Osteocyte (in vitro differentiated cells): ENCODE measurements at places on chromosomes 1 and 21. TPM values are rescaled to one million over a fixed set of nuclear protein-coding genes. Genes with fewer than 3 reads are reported as not detected.

Gene FAM78B
- 0.16 and 0.51 TPM in 2 replicates for total RNA-seq

Gene GBP1
- 24.4 and 26.3 TPM in 2 replicates for total RNA-seq

Gene HEYL
- total RNA-seq = 1.3 and 1.4 TPM in 2 replicates

DNA sequence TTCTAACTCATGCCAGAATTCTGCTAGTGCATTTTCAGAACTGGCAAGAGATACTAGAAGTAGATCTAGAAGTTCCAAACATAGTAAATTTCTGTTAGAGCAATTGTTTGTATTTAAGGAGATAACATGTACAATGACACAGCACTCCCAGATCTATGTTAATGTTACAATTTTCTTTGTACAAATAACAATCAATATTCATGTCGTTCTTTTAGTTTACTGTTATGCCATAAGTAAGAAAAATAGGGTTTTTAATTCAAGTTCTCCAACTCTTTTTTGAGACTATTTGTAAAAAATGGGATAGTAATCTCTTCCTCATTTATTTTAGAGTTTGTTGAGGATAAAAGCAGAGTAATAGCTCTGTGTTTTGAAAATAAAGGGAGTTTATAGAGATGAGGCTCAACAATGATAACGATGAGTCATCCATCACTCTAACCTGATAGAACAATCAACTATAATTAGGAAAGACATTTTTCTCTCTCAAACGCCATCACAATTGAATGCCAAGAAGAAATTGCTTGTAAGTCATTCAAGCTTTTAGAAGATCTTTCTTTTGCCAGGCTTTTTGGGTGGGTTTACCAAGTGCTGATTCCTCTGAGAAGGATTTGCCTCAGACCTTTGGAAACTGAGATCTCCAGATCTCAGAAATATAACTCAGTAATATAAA lies 638 bp downstream of the CD84 start:
- no peaks in the 10 kb centered on the region for H3K4me1 ChIP-seq
- no peaks in the 10 kb centered on the region for H3K36me3 ChIP-seq
- H3K27ac ChIP-seq = no peak overlapping the region

GRCh38 chr1:150484431-150484830 lies 2.8 kb upstream of the TARS2 start:
- H3K4me3 ChIP-seq = no peak overlapping the region
- H3K27me3 ChIP-seq = no peaks in the 10 kb centered on the region
- no peak for DNase-seq
- H3K27ac ChIP-seq = no peak overlapping the region

DNA sequence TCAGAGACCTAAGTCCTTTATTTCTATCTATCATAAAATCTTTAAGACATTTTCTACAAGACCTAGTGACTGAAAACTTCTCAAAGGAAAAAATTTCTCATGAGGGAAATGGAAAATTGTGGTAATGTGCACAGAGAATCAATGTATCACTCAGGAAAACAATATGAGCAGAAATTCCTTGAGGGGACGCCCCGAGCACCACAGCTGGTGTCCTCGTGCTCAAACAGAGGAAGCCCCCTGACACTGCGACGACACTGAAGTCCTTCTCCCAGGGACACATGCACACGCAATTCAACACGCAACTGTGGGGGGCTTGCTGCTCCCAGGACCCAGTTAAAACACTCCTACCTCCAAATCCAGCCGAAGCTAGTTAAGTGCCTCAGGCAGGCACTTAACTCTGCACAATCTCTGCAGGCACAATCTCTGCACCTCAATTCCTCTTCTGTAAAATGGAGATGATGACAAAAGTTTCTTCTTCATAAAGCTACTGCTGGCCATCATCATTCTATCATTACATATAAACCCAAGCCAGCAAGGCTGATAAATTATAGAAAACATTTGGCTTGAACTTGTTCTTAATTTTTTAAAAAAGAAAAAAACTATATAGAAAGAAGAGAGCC lies 16.0 kb downstream of the ZBTB17 start:
- no peak overlapping the region for H3K4me3 ChIP-seq
- no peaks in the 10 kb centered on the region for H3K27me3 ChIP-seq
- no peak for DNase-seq
- peaks cover 60% of the 10 kb centered on the region for H3K4me1 ChIP-seq
- H3K36me3 ChIP-seq = peaks cover 5% of the 10 kb centered on the region
- no peak overlapping the region for H3K27ac ChIP-seq

DNA sequence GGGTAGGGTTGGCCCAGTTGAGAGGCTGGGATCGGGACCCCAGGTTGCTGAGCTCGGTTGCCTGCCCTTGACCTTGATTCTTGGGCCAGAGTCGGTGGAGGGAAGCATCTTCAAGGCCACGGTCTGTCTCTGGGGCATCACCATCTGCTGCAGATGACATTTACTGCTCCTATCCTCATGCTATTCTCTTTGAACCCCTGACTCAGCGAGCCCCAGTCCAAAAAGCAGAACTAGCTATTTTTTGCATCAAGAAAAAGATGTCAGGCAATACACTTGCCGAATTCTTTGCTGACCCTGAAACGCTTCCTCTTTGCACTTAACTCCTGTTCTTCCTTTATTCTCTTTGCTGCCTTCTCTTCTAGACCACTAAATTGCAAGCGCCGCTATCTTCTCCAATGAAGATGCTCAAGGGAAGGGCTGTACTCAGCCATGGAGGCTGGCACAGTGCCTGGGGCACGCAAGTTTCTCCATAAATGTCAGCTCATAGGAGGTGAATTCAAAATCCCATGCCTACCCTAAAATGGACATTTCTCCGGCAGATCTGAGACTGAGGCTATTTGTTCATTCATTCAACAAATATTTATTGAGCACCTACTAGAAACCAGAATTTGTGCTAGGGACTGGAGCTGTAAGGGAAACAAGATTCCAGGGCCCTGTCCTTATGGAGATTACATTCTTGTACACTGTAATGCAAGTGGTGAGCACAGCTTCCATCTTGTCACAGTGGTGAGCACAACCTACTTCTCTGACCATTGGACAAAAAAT lies 20.5 kb upstream of the CAPZB start:
- peaks cover 4% of the 10 kb centered on the region for H3K4me1 ChIP-seq
- no peak overlapping the region for H3K4me3 ChIP-seq
- no peaks in the 10 kb centered on the region for H3K36me3 ChIP-seq
- DNase-seq = no peak
- H3K27me3 ChIP-seq = peaks cover 2% of the 10 kb centered on the region
- no peak overlapping the region for H3K27ac ChIP-seq

DNA sequence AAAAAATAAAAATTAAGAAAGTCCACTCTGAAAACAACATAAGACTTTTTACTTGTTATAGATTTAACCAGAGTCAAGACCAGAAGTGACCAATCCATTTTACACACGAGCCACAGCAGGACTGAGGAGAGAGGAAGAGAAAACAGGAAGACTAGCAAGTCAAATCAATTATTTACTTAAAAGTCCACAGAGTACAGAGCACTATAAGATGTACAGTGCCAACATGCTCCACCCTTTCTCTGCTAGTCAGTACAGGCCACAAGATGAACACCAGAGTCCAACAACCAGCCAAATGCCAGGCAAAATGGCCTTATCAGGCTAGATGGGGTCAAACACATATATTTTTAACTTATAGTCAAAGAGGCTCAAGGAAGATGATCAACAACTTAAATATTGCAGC lies 19.5 kb downstream of the LUZP1 start:
- peaks cover 43% of the 10 kb centered on the region for H3K4me1 ChIP-seq
- H3K27me3 ChIP-seq = no peaks in the 10 kb centered on the region
- DNase-seq = no peak
- H3K27ac ChIP-seq = peak overlapping the region; percentile 59

DNA sequence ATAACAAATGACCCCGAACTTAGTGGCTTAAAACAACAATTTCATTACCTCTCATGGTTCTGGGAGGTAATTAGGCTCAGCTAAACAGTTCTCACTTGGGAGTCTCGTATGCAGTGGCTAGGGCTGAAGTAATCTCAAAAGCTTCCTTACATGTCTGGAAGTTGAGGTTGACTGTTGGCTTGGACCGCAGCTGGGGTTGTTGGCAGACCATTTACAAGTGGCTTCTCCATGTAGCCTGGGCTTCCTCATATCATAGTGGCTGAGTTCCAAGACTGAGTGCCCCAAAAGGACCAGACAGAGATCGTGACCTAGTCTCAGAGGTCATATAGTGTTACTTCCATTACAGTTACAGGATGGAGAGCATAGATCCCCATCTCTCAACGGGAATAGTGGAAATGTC lies 2.4 kb upstream of the POGZ start:
- no peak overlapping the region for H3K27ac ChIP-seq
- DNase-seq = no peak
- H3K27me3 ChIP-seq = peaks cover 34% of the 10 kb centered on the region
- H3K4me1 ChIP-seq = peaks cover 13% of the 10 kb centered on the region
- H3K36me3 ChIP-seq = no peaks in the 10 kb centered on the region

Gene HORMAD1
- total RNA-seq = not detected in 2 replicates

- DNase-seq = no peak
- no peak overlapping the region for H3K4me3 ChIP-seq
- H3K27me3 ChIP-seq = no peaks in the 10 kb centered on the region
- H3K4me1 ChIP-seq = no peaks in the 10 kb centered on the region
- H3K36me3 ChIP-seq = no peaks in the 10 kb centered on the region
These were observed 10.7 kb upstream of the MYOCOS start for GRCh38 chr1:171611306-171611705.

Gene GSTM1
- total RNA-seq = 6.4 and 7.8 TPM in 2 replicates

- H3K36me3 ChIP-seq = no peaks in the 10 kb centered on the region
- peaks cover 3% of the 10 kb centered on the region for H3K27me3 ChIP-seq
- peaks cover 20% of the 10 kb centered on the region for H3K4me1 ChIP-seq
- H3K27ac ChIP-seq = no peak overlapping the region
- no peak overlapping the region for H3K4me3 ChIP-seq
These were observed 1.7 kb downstream of the RLF start for GRCh38 chr1:40162753-40163441.

DNA sequence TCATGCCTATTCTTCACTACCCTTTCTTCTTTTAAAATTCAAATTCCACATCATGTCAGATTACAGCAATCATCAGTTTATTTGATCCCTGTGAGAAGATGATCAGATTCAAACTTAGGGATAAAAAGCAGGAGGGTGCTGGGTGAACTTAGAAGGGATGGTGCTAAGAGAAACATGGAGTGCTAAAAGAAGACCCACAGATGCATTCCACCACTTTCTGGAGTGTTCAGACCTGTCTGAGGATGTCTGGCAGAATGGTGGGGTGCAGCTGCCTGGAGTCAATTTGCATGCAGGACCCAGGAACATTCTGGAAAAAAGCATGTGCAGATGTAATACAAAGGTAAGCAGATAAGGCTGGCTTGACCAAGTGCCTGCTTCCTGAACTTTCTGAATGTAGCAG lies 372.9 kb upstream of the RUNX1 start:
- H3K27me3 ChIP-seq = peaks cover 5% of the 10 kb centered on the region
- no peaks in the 10 kb centered on the region for H3K4me1 ChIP-seq
- H3K4me3 ChIP-seq = no peak overlapping the region

DNA sequence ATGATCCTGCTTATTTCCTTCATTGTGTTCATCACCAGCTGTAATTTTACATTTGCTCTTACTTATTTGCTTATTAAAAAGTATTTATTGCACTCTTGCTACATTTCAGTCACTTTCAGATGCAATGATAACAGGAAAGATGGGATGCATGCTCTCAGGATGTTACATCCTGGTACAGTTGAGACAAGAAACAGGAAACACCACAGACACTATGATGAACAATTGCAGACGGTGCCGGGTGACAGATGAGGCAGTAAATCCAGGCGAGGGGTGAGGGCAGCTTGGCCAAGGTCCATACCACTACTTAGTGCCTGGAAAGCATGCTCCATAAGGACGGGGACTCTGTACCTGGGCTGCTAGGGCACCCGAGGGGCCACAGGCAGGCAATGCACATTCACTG lies 156.6 kb upstream of the RAB4A start:
- H3K27me3 ChIP-seq = peaks cover 24% of the 10 kb centered on the region
- no peak overlapping the region for H3K4me3 ChIP-seq
- H3K36me3 ChIP-seq = no peaks in the 10 kb centered on the region
- no peak for DNase-seq
- no peak overlapping the region for H3K27ac ChIP-seq

DNA sequence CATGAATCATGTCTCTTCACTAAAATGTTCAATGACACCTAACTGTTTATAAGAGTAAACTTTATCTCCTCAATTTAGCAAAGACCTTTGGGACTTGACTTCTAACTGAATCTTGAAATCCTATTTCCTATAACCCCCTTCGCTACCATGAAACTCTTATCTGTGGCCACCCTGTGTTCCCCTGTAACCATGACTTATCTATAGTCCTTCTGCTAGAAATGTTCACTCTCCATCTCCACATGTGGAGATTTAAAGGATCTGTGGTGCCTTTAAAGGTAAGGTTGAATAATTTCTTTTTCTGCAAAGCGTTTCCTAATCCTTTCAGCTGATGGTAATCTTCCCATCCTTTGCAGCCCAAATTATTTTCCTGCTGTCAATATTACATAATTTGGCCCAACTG lies 436.3 kb upstream of the RUNX1 start:
- DNase-seq = no peak
- no peak overlapping the region for H3K4me3 ChIP-seq
- no peaks in the 10 kb centered on the region for H3K27me3 ChIP-seq
- H3K4me1 ChIP-seq = no peaks in the 10 kb centered on the region

GRCh38 chr1:4726620-4727341 lies 72.4 kb downstream of the AJAP1 start:
- no peaks in the 10 kb centered on the region for H3K4me1 ChIP-seq
- DNase-seq = no peak
- H3K36me3 ChIP-seq = no peaks in the 10 kb centered on the region
- H3K27me3 ChIP-seq = no peaks in the 10 kb centered on the region

DNA sequence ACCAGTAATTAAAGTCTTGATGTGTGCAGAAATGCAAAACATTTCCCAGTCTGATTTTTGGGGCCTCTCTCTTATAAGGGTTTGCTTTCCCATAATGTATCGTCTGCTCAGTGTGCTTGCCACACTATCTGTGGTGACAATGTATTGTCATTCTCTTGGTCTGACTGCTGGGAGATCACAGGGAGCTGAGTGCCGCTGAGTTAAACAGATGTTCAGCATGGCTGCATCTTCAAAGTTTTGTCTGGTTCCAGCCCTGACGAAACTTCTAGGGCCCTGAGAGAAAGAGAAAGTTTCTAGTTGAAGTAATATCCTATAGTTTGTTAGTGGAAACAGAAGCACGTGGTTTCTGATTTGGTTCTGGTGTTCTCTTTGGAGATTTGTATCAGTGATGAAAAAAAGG lies 42.6 kb downstream of the DNM3 start:
- no peak for DNase-seq
- H3K36me3 ChIP-seq = no peaks in the 10 kb centered on the region
- H3K4me1 ChIP-seq = no peaks in the 10 kb centered on the region
- H3K27me3 ChIP-seq = peaks cover 4% of the 10 kb centered on the region

- no peak overlapping the region for H3K4me3 ChIP-seq
- no peaks in the 10 kb centered on the region for H3K27me3 ChIP-seq
- H3K27ac ChIP-seq = no peak overlapping the region
These were observed 271.4 kb downstream of the GPR52 start for GRCh38 chr1:174719194-174719593.
